ENCODE measurements at places on chromosomes 2 and 18.

DNA sequence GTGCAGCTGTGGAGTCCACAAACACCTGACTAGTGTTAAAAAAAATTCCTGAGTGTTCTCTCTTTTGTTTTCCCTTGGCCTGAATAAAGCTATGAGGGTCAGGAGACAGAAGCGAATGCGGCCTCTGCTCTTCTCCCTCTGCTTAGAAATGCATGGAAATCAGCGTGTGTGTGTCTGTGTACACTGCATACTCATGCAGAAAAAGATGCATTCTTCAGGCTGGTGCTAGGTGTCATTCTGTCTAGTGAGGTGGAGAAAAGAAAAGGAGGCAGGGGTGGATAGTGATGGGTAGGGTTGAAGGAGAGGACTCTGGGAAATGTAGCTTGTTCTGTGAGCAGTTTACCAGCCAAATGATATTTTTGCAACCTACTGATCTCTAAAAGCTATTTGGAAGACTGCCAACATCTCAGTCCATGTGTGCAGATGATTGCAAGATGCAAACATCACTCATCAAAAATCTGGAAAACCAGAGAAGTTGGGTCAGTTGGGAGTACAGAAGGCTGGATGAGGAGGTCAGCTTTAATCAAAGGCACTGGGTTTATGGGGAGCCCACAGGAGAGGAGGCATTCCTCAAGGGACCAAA is 177.7 kb downstream of the INSIG2 start:
- no peak for DNase-seq

GRCh38 chr2:171479154-171479814 is 43.0 kb upstream of the CYBRD1 start:
- no peak for DNase-seq

- no peak for DNase-seq
These were observed 219.6 kb downstream of the TNS1 start for GRCh38 chr2:217783243-217783642.

GRCh38 chr2:18262601-18263000 is 297.9 kb downstream of the RDH14 start:
- no peak for DNase-seq

DNA sequence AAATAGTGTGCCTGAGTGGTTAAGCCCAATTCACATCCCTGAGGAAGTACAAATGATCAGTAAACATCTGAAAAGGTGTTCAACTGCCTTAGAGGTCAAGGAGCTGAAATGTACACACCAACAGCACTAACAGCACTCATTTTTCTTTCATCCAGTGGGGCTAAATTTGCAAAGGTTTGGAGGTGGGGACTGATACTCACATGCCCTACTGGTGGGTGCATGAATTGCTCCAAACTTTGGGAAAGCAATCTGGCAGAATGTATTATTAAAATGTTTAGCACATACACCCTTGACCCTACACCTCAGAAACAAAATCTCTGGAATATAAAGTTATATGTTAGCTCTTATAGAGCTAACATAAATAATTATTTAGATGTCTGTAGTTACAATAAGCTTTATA is 19.0 kb upstream of the FAM178B start:
- no peak for DNase-seq

DNA sequence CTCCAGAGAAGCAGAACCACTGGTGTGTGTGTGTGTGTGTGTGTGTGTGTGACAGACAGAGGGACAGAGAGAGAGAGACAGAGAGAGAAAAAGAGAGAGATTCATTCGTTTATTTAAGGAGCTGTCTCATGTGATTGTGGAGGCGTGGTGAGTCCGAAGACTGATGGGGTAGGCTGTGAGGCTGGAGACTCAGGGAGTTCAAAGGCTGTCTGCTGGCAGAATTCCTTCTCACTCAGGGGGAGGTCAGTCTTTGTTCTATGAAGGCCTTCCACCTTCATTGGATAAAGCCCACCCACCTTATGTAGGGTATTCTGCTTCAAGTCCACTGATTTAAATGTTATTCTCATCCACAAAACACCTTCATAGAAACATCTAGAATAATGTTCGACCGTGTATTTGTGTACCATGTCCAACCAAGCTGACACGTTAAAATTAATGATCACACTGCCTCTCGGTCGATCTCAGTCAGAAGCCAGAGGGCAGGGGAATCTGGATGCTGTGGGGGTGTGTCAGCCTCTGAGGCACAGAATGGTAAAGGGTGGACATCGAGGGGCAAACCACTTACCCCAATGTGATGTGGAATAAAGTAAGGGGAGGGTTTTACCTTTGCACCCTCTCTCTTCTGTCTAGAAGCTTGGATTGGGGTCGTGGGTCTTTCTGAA is 275.6 kb downstream of the SLC4A3 start:
- no peak for DNase-seq

DNA sequence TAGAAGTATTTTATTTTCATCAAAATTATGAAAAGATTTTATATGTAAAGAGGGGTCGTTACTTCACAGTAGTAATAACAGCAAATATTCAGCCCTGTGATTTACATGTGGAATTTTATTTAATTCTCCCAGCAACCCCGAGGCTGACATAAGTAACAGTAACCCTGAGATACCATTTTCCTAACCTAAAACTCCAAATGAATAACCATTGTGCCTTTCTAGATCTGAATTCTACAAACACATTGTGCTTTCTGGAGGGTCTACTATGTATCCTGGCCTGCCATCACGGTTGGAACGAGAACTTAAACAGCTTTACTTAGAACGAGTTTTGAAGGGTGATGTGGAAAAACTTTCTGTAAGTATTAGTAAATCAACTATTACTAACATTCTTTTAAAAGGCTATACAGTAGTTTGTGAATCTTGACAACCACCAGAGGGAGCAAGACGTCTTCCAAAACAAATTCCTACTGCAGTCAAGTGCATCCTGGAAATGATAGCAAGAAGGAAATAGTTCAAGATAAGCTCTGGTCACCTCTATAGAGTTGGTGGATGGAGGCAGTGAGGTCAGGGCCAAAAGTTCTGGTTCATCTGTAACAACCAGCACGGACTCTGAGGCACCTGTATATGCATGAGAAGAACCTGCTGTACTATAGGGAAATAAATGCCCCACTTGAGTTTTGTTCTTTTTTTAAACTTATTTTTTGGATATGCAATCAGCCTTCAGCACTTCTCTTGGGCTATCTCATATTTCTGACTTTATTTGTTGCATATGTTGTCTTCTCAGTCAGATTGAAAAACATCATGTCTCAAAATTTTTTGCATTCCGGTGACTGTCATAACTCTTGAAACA is 37.4 kb downstream of the ACTR2 start:
- no peak for DNase-seq

DNA sequence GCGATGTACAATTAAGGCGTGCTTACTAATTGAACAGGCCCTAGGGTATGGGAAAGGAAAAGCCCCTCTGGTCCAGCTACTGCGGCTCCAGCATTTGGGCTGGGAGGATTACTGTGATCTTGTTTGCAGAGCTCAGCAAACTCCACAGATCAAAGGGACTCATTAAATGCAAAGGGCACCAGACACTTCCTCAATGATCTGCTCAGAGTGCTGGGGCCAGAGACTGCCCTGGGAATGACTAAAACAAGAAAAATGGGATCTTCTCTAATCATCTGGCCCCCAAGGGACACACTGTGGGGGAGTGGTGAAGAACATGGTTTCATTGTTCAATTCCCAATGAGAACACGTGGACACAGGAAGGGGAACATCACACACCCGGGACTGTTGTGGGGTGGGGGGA is 85.0 kb downstream of the MARCHF4 start:
- no peak for DNase-seq

GRCh38 chr2:231931481-231931915 is 5.3 kb upstream of the NPPC start:
- DNase-seq = no peak

DNA sequence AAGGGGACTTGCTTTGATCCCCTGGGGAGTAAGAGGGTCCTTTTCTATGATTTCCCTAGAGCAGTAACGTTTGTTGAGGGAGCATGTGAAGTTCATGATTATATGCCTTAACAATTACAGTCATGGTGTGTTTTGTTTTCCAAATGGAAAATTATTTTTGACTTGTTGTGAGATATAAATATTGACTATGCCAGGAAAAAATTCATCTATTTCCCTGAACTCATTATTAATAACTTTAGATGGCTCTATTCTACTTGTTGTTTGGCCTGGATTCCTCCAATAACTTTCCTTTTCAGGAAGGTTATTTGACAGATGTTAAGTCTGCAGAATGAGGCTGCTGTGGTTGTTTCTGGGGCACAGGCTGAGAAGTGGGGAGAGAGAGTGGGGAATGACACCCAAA is 72.1 kb upstream of the LMAN1 start:
- DNase-seq = no peak

DNA sequence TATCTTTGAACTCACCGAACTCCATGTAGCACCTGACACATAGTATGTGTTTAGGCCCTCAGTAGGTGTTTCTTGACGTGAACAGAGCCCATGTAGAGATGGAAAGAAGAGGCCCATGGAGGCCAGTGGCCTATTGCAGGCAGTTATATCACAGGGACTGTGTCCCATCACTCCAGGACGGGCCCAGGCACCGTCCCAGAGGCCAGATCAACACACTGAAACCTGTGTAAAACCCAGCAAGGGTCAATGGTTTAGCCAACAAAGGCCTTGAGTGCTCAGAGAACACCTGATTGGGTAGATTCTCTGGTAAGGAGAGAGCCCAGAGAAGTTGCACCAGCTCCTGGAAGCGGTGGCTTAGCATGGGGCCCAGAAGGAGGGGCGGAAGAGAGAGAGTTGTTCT is 82.8 kb downstream of the INHBB start:
- no peak for DNase-seq

DNA sequence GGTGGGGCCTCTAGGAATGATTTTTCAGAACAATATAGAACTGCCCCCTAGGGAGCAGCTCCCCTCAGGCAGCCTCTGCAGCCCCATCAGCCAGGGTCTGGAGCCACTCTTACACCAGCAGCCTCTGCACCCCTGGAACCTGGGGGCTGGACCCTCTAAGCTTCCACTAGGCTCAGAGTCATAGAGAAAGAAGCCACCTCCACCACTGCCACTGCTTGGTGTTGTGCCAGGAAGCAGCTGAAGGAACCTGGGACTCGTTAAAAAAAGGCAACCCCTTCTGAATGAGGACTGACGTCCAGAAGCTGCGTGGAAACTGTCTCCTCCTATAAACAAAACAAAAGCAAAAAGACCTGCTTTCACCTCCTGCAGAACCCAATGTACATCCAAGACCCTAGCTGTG is 98.1 kb upstream of the HS6ST1 start:
- no peak for DNase-seq

- no peak for DNase-seq
These were observed 18.2 kb downstream of the ADRA2B start for GRCh38 chr2:96097951-96098823.

Data from activated T-cell treated with anti-CD3 and anti-CD28 coated beads for 1 hour (primary cell).